Muscle of leg (tissue), 16 donors: ENCODE measurements at places on chromosomes 2 and 18. TPM values are rescaled to one million over a fixed set of nuclear protein-coding genes. Genes with fewer than 3 reads are reported as not detected.

The ATG9A gene
- total RNA-seq: 13.7 TPM

The KCNK3 gene
- total RNA-seq: 1.1 TPM

The RNASEH1 gene
- 17.2 TPM for total RNA-seq

The PDE1A gene
- total RNA-seq: 12.9 TPM

The ZNF396 gene
- total RNA-seq: 1.3 TPM

The AQP12B gene
- not detected for total RNA-seq

The CDK15 gene
- total RNA-seq: 1.1 TPM

The ITM2C gene
- 101 TPM for total RNA-seq

GRCh38 chr18:76688724-76689472, 133.5 kb upstream of the ZNF236 start:
- no peaks in the 10 kb centered on the region for H3K36me3 ChIP-seq
- H3K27ac ChIP-seq: no peak overlapping the region
- DNase-seq: no peak

DNA sequence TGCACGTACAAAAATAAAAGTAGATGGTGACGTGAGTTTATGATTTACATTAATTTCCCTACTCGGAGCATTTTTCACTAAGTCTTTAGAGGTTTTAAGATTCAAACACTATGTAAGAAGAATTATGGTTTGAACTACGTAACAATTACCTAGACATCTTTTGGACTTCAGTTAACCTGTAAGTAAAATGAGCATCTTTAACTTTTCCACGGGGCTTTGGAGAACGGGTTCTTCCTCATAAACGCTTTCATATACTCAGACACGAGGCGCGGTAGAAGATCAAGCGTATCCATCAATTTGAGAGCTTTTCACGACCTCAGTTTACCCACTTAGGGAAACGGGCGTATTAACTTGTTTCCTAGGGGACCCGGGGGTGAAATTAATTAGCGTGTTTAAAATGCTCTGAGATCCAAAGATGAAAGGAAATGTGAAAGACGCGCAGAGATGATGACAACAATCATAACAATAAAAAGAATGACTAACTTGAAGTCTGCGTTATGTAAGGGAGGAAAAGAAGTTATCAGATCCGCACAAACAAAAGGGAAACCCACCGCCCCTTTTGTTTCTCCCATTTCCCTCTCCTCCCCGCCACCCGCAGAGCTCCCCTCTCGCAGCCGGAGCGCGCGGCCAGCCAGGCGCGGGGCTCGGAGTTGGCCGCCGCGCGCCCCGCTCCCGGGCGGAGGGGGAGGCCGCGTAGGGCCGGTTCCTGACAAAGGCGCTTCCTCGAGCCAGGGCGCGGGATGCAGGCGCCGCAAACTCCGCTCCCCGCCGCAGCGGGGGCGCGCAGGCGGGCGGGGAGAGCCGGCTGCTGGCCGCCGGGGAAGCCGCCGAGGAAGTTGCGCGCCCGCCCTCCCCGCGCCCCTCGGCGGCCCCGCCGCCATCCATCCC, 807 bp downstream of the PELI1 start:
- DNase-seq: peak; percentile 73
- no peaks in the 10 kb centered on the region for H3K27me3 ChIP-seq
- peaks cover 5% of the 10 kb centered on the region for H3K4me1 ChIP-seq
- no peaks in the 10 kb centered on the region for H3K36me3 ChIP-seq

DNA sequence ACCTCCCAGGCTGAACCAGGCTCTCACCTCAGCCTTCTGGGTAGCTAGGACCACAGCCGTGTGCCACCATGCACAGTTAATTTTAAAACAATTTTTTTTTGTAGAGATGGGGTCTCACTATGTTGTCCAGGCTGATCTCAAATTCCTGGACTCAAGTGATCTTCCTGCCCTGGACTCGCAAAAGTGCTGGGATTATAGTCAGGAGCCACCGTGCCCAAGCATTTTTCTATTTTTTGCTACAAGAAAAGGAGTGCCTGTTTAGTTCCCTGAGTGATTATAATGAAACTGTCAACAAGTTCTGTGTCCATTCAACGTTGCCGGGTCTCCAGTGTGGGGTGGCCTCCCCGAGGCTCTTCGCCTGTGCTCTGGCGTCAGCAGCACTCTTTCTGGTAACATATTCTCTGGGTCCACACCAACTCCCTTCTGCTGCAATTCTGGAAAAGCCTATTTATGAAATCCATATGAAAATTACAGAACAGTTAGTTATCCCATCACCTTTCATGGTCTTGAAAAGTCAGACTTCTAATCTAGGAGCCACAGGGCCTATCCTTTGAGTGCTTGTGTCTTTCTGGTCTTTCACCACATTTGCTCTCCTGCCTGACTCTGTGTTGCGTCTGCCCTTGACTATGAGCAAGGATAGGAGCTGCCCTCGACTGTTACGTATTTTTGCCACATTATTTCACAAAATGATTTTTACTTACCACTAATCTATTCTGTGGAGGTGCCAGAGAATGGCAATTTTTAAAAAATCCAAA, 172.7 kb downstream of the SOCS6 start:
- no peak overlapping the region for H3K27ac ChIP-seq
- no peak overlapping the region for H3K4me3 ChIP-seq
- H3K36me3 ChIP-seq: no peaks in the 10 kb centered on the region
- H3K27me3 ChIP-seq: peaks cover 6% of the 10 kb centered on the region
- H3K4me1 ChIP-seq: peaks cover 4% of the 10 kb centered on the region

DNA sequence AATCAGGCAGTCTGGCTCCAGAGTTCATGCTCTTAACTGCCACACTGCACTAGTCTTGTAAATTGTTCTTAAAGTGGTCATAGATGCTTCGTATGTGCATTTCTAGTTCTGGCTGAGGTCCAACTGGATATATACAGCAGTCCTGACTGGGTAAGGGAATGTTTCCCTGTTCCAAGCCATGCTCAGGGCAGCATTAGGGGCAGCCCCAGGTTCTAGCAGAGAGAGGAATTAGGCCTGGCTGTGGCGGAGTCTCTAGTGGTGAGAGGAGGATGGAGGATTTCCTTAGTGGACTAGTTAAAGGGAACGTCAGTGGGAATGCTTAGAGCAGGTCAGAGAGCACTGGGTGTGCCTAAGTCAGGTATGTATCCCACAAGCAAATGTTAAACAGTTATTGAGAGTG, 28.0 kb downstream of the UBE2E3 start:
- H3K27me3 ChIP-seq: no peaks in the 10 kb centered on the region
- H3K27ac ChIP-seq: no peak overlapping the region
- peak; percentile 5 for DNase-seq
- no peak overlapping the region for H3K4me3 ChIP-seq
- no peaks in the 10 kb centered on the region for H3K36me3 ChIP-seq

GRCh38 chr2:203412546-203413331, 84.5 kb downstream of the ABI2 start:
- no peak overlapping the region for H3K27ac ChIP-seq
- no peaks in the 10 kb centered on the region for H3K27me3 ChIP-seq
- H3K36me3 ChIP-seq: peaks cover 16% of the 10 kb centered on the region
- H3K4me3 ChIP-seq: no peak overlapping the region
- DNase-seq: peak; percentile 46
- peaks cover 3% of the 10 kb centered on the region for H3K4me1 ChIP-seq

DNA sequence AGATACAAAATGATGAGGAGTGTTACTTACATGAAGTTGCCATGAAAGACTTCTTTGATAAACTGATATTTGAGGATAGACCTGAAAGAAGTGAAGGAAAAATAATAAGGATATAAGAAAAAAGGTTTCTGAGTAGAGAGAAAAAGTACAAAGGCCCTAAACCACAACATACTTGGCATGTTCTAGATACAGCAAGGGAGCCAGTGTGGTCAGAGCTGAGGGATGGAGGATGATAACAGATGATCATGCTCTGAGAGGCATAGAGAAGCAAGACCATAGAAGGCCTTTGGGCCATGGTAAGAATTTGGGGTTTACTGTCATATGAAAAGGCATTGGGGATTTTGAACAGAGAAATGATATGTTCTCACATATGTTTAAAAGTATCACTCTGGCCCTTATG, 424.1 kb upstream of the CHST9 start:
- no peak for DNase-seq
- no peaks in the 10 kb centered on the region for H3K4me1 ChIP-seq
- H3K4me3 ChIP-seq: no peak overlapping the region
- no peaks in the 10 kb centered on the region for H3K27me3 ChIP-seq
- no peak overlapping the region for H3K27ac ChIP-seq
- no peaks in the 10 kb centered on the region for H3K36me3 ChIP-seq

DNA sequence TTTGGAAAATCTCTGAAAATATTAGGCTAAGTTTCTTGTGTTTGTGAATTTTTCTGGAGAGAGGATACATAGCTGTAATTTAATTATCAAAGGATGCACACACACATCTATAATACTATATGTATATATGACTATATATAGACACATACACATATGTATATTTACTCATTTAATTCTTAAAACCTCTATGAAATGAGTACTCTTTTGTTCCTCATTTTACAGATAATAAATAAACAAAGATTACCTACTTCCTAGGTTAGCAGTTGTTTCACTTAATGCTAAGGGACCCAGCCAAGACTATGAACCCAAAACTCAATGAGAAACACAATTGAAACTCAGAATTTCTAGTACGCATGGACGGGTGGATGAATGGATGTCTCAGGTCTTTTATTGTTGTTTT, 145.6 kb downstream of the BCL2 start:
- no peaks in the 10 kb centered on the region for H3K27me3 ChIP-seq
- no peaks in the 10 kb centered on the region for H3K36me3 ChIP-seq
- no peak overlapping the region for H3K27ac ChIP-seq
- H3K4me3 ChIP-seq: no peak overlapping the region
- no peak for DNase-seq

DNA sequence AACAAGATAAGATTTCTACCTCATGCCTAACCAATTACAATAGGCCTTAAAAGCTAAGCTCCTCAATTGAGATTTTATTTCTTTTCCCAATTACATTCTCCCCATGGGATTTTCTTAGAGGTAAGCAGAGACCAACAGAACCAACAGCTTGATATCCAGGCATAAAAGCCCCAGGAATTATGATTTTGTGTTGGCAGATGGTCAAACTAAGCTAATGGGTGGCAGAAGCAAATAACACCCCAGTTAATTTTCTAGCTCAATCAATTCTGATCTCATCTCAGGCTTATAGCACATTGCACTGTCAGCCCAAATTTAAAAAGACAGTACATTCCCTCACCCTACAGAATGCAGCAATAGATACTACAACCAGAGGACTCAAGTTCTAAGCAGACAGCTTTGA, 156.4 kb downstream of the NRXN1 start:
- no peak overlapping the region for H3K4me3 ChIP-seq
- no peaks in the 10 kb centered on the region for H3K27me3 ChIP-seq
- no peak for DNase-seq
- H3K4me1 ChIP-seq: no peaks in the 10 kb centered on the region
- no peak overlapping the region for H3K27ac ChIP-seq

- H3K36me3 ChIP-seq: no peaks in the 10 kb centered on the region
- no peaks in the 10 kb centered on the region for H3K27me3 ChIP-seq
- peak overlapping the region; percentile 94 for H3K4me3 ChIP-seq
These were observed 15.3 kb downstream of the NMUR1 start for GRCh38 chr2:231514951-231515297.

DNA sequence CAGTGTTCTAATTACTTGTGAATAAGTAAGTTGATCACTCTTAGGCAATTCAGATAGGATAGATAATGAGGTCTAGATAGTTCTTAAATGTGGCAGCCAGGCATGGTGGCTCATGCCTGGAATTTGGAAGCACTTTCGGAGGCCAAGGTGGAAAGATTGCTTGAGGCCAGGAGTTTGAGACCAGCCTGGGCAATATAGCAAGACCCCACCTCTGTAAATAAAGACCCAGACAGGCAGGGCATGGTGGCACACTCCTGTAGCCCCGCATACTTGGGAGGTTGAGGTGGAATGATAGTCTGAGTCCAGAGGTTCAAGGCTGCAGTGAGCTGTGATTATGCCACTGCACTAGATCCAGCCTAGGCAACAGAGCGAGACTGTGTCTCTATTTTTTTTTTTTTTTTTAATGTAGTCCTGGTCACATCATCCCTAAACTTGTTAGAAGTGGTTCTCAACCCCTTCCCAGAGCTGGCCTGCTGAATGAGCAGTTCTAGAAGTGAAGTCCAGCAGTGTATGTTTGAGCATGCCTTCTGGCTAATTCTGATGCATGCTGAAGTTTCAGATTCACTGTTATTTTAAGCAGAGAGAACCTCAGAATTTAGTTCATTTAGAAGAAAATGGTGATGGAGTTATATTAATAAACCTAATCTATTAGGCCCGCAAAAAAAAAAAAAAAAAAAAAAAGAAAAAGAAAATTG, 306.2 kb downstream of the PRKCE start:
- peaks cover 2% of the 10 kb centered on the region for H3K27me3 ChIP-seq
- DNase-seq: no peak
- no peak overlapping the region for H3K4me3 ChIP-seq
- H3K4me1 ChIP-seq: peaks cover 12% of the 10 kb centered on the region
- H3K27ac ChIP-seq: no peak overlapping the region
- no peaks in the 10 kb centered on the region for H3K36me3 ChIP-seq

DNA sequence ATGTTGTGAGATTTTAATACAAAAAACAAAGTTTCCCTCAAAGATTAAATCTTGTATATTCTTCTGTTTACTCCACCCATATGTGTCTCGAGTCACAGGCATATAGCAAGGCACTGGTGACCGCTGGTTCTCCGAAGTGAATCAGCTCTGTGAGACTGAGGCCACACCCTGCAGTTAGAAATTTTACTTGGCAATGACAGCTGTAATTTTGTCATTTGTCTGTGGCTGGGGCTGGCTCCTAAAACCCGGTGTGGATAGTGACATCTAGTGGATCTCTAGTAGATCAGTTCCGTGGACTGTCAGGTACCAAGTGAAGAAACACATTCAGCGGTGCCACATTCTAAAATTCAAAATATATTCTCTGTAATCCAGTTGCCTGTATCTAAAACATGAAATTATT, 278.0 kb downstream of the NEDD4L start:
- H3K36me3 ChIP-seq: peaks cover 10% of the 10 kb centered on the region
- H3K4me3 ChIP-seq: no peak overlapping the region
- peak overlapping the region; percentile 45 for H3K27ac ChIP-seq

DNA sequence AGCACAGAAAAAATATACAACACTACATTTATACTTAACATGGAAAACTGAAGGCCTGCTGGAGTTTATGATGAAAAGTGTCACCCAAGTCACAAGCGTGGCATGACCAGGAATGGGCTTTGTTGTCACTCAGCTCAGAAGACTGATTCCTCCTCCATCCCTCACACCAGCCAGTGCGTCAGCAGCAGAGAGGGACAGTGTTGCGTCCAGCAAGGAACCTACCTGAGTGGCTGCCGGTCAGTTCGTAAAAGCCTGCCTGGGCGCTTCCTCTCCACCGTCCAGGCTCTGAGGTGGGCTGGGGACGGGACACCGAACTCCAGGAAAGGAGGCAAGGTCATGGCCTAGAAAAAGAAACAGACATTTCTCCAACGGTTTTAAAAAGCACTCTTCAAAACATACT, 77.4 kb downstream of the USP40 start:
- H3K36me3 ChIP-seq: peaks cover 51% of the 10 kb centered on the region
- no peak for DNase-seq
- H3K27me3 ChIP-seq: no peaks in the 10 kb centered on the region
- peaks cover 3% of the 10 kb centered on the region for H3K4me1 ChIP-seq
- H3K4me3 ChIP-seq: no peak overlapping the region

DNA sequence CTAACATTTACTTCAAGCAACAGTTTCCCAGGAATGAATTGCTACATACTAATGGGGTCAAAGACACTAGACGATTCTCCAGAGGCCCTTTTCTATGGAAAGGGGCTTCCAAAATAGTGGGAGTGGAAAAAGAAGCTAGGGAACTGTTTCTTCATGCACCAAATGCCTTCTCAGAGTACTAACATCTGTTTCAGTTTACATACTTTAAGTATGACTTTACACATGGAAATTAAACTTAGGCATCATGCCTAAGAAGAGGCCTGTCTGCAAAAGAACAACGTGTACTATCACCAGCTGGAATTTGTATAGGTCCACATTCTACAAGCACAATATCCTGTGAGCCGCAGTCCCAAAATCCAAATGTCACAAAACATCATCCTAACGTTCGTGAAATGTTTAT, 29.4 kb upstream of the WDR75 start:
- peak; percentile 98 for DNase-seq
- H3K4me3 ChIP-seq: no peak overlapping the region
- peak overlapping the region; percentile 91 for H3K27ac ChIP-seq
